ENCODE measurements at places on chromosomes 4 and X.

DNA sequence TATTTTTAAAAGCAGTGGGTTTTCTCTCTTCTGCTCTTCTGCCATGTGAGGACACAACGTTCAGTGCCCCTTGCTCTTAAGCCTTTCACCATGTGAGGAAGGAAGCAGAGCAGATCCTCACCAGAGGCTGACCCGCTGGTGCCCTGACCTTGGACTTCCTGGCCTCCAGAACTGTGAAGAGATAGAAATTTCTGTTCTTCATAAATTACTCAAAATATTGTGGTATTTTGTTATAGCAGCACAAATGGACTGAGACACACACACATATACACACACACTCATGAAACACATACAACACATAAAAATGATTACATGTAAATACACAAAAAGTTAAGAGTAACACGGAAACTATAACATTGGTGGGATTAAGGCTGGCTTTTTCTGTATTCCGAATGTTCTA lies 244.8 kb upstream of the NOCT start:
- no peak for DNase-seq

- DNase-seq = no peak
These were observed 595.6 kb downstream of the TRAM1L1 start for GRCh38 chr4:116489739-116490138.

- no peak for DNase-seq
These were observed 98.5 kb downstream of the FRAS1 start for GRCh38 chr4:78155616-78156105.

- DNase-seq = no peak
These were observed 183.8 kb upstream of the MAP3K15 start for GRCh38 chrX:19699151-19699550.

- no peak for DNase-seq
These were observed 65.5 kb downstream of the HAND2 start for GRCh38 chr4:173464481-173464880.

- DNase-seq = no peak
These were observed 60.3 kb upstream of the HSD17B10 start for GRCh38 chrX:53494436-53494835.

DNA sequence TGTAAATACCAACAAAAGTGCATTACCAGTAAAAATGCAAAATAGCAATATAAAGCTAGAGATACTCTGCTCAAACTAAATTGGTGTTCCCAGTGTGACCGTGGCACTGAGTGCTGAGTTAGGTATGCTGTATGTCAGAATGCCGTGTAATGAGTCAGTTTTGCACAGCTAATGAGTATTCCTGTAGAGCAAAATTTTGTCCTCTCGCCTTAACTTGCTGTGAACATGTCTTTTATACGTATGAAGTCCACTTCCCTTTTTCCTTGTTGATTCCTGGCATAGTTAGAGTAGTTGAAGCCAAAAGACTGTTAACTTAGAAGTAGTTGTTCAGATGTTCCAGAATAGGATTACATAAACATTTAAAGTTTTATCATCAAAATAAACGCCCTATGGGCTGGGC lies 11.5 kb downstream of the DCLK2 start:
- no peak for DNase-seq

GRCh38 chrX:118935352-118935751 lies 39.1 kb upstream of the LONRF3 start:
- DNase-seq = no peak

DNA sequence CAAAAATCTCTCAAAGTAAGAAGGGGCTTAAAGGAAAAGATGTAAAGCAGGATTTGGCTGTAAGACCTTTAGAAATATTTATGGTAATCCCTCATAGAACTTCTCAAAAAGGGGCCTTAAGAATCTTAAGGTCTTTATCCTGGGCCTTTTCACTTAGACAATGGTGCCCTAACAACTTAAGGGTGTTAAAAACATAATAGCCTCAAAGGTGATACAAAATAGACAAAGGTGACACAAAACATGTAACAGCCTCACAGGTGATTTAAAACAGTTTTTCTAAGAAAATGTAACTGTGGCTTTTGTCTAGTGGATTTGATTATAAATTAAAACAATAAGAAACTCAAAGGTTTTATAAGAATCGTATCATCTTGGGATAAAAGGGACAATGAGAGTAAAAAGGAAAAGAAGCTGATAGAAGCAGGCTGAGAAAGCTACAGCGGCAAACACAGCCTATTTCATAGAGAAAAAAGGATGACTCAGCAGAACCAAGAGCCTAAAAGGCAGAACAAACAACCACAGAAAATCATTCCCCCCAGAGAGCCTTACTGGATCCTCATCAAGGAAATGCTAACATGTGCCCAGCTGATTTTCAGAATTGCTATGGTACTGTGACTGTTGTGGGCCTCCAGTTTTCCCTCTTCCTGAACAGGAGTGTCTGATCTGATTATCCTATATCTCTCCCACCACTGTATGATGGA lies 164.3 kb downstream of the STPG2 start:
- no peak for DNase-seq

GRCh38 chr4:113243312-113243711 lies 193.9 kb downstream of the ANK2 start:
- DNase-seq = no peak

- no peak for DNase-seq
These were observed 1.6 kb downstream of the LONRF3 start for GRCh38 chrX:118975831-118976598.

DNA sequence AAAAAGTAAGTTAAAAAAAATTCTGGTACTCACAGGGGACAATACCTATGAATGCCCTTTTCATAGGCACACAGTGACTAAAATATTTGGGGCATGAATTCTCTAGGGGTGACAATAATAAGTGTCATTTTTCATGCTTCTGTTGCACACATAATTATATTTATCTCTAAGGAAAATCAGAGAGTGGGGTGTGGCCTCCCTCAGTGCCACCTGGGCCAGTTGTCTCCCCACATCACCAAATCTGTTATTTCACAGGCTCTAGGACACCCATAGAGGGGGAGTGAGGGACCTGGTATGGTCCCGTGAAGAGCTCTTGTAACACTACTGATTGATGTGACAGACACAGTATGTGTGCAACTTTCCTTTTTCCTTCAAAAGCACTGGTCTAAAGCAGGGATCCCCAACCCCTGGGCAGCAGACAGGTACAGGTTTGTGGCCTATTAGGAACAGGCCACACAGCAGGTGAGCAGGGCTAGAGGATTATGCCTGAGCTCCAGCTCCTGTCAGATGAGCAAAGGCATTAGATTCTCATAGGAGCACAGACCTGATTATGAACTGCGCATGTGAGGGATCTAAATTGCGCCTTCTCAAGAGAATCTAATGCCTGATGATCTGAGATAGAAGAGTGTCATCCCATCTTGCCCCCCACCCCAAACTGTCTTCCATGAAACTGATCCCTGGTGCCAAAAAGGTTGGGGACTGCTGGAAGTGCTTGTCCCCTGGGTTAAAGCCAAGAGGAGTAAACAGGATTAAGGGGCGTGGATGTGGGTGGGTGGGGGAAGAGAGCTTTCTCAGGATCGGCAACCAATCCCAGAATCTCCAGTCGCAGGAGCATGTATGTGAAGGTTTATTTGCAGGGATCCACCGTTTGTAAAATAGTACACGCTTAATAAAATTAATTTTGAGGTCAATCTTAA lies 856 bp downstream of the SLC9B1 start:
- DNase-seq = no peak

DNA sequence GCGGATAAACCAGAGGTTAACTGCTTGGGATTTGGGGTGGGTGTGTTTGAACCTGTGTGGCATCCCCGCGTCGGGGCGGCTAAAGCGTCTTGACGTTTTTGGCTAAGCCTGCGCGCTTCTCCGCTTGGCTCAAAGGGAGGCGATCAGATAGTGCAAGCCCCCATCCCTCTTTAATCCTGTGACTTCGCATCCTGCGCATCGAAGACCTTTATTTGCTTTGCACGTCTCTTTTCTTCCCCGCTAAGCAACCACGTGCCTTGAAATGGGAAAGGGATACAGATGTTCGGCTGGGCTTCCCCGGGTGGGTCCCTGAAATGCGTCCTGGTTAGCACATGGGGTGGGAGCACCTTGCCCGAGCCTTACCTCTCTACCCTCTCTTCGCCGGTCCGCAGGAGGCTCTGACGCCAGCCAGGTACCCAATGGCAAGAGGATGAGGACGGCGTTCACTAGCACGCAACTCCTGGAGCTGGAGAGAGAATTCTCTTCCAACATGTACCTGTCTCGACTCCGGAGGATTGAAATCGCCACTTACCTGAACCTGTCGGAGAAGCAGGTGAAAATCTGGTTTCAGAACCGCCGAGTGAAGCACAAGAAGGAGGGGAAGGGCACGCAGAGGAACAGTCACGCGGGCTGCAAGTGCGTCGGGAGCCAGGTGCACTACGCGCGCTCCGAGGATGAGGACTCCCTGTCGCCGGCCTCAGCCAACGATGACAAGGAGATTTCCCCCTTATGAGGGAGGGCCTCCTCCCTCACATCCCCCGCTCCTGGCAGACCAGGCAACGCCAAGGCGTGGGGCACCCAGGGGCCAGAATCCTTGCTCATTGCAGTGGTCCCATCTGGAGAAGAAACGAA lies 1.5 kb downstream of the GSX2 start:
- DNase-seq = no peak

- no peak for DNase-seq
These were observed 27.0 kb upstream of the MID1IP1 start for GRCh38 chrX:38774249-38774648.

DNA sequence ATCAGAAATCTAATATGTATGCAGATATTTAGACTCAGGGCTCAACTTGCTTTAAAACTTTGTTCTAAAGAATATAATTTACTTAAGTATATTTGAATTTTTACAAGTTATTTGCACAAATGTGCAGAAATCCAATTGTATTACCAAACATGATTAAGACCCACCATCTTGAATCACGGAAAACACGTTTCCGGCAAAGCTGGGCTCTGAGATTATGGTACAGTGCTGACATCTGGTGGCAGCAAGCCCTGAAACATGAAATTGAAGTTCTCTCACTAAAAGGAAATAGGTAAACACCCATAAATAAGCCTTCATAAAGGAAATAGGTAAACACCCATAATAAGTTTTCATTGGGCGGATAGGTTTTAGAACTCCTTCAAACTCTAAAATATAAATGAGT lies 98.3 kb upstream of the MAOA start:
- peak; percentile 8 for DNase-seq

- no peak for DNase-seq
These were observed 3.5 kb upstream of the IQSEC2 start for GRCh38 chrX:53284684-53285447.

DNA sequence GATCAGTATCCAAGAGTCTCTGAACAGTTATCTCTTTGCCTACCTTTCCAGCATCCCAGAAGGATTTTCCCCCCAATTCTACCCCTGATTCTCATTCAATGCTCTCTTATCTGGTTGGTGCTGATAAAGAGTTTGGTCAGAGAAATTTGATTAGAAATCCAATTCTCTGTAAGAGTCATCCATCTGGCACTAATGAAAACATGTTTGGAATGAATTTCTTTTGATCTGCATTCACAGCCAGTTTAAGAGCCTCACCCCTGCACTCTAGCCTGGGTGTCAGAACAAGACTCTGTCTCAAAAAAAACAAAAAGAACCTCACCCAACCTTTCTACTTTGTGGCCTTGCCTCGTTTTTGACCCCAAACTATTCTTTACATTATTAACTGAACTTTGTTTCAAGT lies 122.1 kb downstream of the MANBA start:
- no peak for DNase-seq

- DNase-seq = no peak
These were observed 167.6 kb downstream of the DKK2 start for GRCh38 chr4:106868381-106869035.

GRCh38 chr4:78293348-78293747 lies 236.2 kb downstream of the FRAS1 start:
- no peak for DNase-seq

DNA sequence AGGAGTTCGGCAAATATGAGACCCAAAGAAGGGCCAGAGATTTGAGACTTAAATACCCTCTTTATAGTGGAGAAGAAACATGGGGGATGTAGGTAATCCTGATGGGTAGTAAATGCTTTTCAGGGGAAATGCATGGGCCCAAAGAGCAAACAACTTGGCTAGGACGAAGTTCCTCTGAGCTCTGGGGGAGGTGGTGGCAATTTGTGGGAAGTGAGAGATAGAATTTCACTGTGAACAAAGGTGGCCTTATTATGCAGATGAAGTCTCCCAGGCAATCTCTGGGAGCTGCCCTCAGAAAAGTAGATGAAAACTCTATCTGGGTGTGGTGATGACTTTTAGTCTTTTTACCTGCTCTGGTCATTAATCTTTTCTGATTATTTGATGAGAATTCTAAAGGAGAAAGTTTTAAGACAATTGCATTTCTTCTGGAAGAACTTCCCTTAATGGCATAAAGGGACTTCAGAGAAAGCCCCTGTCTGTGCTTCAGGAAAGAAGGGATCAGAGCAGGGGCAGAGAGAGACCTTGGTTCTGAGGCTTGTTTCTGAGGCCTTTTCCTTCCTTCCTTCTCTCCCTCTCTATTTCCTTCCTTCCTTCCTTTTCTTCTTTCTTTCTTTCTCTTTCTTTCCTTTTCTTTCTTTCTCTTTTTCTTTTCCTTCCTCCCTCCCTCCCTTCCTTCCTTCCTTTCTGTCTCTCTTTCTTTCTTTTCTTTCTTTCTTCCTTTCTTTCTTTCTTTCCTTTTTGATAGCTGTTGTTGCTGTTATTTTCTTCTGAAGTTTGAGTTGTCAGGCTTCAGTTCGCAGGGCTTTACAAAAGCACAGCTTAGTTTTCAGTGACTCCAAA lies 37.5 kb upstream of the MAOA start:
- no peak for DNase-seq

GRCh38 chrX:153970357-153971123 lies 1.1 kb downstream of the HCFC1 start:
- no peak for DNase-seq

DNA sequence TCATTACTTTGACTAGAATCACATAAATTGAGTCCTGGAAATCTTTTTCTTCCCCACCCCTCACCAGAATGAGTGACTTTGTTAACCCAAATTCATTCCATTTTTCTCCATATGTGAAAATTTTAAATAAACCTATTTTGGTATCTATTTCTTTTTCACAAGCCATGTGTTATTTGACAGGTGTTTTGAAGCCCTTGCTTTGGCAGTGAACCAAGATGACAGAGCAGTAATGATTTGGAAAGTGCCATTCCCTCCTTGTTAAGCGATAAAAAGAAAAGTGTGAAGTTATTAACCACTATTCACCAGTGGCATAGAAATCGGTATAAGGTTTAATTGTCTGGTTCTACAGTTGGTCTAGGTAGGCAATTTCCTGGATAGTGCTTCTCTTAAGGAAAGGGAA lies 66.1 kb downstream of the POLA1 start:
- DNase-seq = no peak

DNA sequence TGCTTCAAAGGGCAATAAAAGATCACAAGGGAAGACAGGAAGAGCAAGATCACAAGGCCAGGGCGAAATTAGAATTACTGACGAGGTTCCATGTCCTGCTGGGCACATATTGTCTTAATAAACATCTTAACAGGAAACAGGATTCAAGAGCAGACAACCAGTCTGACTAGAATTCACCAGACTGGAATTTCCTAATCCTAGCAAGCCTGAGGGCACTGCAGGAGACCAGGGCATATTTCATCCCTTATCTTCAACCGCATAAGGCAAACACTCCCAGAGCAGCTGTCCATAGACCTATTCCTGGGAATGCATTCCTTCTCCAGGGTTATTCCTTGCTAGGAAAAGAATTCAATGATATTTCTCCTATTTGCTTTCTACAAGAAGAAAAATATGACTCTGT lies 12.4 kb upstream of the TDO2 start:
- DNase-seq = no peak

GRCh38 chrX:75229774-75230173 lies 44.1 kb upstream of the UPRT start:
- no peak for DNase-seq
